ENCODE measurements at places on chromosomes 2 and 18. TPM values are rescaled to one million over a fixed set of nuclear protein-coding genes. Genes with fewer than 3 reads are reported as not detected.

GRCh38 chr2:80530442-80531064, 226.0 kb upstream of the LRRTM1 start:
- DNase-seq = no peak

The KCNF1 gene
- 1.6 TPM for total RNA-seq

DNA sequence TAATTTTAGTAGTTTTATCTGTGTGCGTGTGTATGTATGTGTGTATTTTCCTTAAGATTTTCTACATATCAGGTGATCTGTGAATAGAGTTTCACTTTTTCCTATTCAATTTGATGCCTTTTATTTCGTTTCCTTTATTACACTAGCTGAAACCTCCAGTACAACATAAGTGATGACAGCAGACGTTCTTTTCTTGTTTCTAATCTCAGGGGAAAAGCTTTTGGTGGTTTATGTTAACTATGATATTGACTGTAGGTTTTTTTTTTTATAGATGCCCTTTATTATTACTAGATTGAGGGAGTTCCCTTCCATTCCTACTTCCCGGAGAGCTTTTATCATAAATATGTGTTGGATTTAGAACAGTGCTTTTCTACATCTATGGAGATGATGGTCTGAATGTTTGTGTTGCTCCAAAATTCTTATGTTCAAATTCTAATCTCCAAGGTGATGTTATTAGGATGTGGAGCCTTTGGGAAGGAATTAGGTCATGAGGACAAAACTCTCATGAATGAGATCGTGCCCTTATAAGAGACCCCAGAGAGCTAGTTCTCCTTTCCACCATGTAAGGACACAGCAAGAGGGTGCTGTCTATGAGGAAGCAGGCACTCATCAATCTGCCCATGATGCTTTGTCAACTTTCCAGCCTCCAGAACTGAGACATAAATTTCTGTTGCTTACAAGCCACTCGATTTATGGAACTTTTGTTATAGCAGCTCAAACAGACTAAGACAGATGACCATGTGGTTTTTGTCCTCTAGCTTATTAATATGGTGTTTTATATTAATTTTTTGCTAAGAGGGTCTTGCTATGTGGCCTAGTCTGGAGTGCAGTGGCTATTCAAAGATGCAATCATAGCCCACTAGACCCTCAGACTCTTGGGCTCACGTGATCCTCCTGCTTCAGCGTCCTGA, 5.9 kb upstream of the RHBDD1 start:
- DNase-seq = no peak

- no peak for DNase-seq
Measured at GRCh38 chr2:179995741-179996515, 11.2 kb downstream of the CWC22 start.

GRCh38 chr2:190342611-190343010, 778 bp upstream of the INPP1 start:
- DNase-seq = no peak

The TOGARAM2 gene
- total RNA-seq = 0.73 TPM

DNA sequence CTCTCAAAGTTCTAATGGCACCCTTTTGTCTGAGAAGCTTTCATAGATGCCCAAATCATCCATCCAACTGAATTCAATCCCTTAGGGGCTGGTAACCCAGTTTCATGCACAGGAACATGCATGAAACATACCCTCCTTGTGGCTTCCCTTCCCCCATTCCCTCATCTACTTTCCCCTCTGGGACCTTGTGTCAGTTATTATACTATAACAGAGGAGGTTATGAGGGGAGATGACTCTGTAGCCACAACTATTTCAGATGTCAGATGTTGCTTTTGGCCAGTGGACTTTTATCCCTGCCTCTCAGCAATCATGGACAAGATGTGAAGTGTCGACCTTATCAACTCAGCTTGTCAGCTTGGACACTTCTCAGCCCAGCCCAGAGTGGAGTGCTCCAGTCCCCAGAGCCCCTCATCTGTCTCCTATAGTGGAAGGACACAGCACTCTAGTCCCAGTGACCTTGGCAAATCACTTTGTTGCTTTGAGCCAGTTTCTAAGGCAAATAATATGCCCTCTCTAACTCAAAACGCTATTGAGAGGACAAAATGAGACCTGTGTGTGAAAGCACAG, 8.4 kb downstream of the DHRS9 start:
- DNase-seq = no peak

DNA sequence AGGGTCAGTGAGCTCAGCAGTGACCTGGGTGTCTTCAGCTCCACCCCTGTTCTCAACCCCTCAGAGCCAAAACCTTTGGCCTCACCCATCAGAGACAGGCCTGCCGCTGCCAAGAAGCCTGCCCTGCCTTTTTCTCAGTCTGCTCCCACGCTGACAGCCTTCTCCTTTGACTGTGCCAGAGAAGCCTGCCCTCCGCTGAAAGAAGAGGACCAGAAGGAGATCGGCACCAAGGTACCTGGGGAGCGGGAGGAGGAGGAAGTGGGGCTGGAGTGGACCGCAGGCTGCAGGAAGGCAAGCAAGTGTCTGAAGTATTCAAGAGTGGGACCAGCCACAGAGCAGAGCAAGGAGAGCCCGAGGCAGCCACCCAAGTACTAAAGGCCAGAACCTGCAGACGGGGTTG, 33.2 kb downstream of the TOGARAM2 start:
- DNase-seq = no peak

- no peak for DNase-seq
Measured at GRCh38 chr2:171512683-171513195, 9.5 kb upstream of the CYBRD1 start.

DNA sequence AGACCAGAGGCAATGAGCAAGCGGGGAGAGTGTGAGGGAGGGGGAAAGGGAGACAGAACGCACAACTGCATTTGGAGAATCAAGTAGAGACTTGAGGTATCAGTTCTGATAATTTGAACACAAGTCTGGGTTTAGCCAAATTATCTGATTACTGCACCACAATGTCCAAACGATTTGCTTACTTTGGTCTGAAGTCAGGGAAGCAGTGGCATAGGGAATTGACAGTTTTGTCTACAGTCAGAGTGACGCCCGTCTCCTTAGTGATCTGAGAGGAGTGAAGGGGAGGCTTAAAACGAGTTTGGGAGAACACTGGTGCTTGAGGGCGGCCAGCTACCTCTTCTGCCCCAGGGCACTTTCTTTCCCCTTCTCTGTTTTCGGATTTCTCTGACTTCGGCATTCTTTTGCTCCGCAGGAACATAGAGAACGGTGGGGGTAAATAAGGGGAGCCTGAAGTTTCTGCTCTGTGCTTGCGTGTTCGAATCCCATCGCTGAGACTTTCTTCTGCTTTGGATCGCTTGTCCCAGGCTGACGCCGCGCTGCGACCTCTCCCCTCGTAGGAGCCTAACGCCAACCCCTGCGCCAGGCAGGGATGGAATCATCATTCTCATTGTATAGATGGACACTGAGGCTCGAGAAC, 2.9 kb upstream of the DLX2 start:
- no peak for DNase-seq

The SPEG gene
- total RNA-seq = 76.1 TPM

The CTNNA2 gene
- 4.3 TPM for total RNA-seq

DNA sequence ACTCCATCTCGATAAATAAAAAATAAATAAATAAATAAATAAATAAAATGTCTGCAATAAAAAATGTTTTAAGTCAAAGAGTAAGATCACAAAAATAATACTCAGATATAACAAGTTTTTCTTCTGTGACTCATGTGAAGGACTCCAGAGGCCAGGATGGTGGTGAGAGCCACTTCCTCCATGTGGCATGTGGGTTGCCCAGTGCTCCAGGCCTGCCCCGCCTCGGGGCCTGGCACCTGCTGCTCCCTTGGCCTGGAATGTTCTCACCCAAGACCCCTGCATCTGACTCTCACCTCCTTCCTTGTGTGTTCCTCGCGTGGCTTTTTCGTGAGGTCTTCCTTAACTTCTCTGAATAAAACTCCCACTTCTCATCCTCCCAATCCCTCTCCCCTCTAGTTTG, 77.4 kb upstream of the LDLRAD4 start:
- DNase-seq = no peak

The GAREM1 gene
- total RNA-seq = 9.0 TPM

DNA sequence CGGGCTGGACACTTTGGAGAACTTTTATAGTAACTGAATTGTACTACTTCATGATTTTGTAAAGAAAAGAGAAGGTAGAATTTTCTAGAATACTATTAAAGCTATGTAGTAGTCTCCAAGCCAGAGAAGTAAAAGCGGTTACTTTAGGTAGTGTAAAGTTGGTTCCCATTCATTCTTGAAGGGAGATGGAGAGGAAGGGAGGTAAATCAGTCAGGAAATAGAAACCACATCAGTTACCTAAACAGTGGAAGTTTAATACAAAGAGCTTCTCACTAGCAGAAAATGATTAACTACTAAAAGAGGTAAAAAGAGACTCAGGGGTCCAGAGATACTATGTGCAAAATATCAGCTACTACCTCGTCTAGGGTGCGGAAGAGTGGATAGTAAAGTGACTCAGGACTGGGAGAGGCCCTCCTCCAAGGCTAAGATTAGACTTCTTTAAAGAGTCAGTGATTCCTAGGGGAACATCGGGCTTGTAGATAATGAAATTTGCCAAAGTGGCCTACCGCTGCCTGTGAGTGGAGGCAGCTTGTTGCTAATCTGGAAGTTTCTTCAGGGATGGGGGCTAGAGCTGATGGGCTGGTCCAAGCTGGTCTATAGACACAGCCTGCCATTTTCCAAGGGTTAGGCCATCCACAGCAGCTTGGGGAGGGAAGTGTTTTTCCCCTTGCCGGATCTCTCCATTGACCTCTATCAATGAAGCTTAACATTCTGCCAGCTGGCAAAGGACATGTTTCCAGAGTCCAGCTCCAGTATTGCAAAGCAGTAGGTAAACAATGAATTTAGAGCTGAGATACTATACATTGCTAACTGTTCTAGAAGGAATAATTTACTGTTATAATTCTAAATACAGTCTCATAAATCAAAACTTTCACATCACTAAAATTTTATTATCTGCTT, 246.4 kb upstream of the BOD1L2 start:
- DNase-seq = no peak

DNA sequence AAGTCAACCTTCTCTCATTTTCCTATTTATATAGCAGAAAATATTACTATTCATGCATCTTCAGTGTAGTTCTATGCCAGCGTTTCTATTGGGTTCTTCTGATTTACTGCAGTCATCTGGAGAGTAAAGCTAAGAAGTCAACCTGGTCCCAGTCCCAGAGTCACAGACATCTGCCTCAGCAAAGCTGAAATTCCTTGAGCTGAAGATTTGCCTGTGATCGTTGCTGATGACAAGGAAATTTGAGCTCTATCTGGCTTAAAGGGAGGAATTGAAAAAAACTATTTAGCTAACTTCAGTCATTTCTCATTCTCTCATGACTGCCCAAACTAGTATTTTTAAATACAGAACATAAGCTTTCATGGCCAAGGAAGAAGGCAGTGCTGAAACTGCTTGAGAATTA, 45.7 kb downstream of the RND3 start:
- no peak for DNase-seq

The NRP2 gene
- 76.7 TPM for total RNA-seq

DNA sequence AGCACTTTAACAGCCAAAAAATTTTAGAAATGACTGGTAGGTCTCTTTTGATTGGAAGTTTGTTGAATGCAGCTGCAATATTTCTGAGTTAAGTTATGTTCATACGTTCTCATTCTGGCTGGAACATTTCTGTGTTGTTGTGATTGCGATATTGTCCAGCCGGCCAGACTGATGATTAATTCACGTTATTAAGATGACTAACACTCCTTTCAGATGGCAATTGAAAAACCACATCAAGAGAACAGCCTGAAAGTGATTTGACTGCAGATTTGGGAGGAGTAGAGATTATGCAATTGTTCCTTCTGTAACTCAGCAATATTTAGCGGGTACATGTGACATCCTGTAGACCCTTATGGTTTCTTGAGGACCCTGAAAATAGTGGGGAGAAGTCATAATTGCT, 133.7 kb downstream of the FBXO15 start:
- peak; percentile 87 for DNase-seq

DNA sequence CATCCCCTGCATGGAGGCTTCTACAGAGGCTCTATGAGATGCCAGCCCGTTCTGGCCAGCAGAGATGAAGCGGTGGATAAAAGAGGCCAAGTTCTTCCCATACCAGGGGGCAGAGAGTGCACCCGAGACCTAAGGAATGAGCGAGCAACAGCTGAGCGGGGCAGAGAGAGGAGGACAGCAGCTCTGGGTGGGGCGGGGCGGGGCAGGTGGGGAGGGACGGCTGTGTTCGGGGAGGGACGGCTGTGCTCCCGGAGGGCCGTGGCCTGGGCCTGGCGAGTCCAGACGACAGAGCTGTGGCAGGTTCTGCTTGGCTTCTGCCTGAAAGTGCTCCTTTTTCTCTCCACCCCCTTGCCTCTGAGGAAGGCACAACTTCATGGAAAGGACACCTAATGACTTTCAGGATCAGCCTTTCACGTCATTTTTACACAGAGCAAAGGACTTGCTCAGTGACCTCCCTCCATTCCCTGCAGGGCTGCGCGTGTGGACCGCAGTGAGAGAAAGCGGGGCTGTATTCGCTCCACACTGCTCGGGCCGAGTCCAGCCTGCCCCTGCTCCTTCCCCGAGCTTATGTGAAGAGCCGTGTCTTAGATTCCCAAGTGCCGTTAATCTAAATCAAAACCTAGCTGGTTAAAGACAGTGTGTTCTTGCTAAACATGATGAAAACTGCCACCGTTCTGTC, 232.9 kb downstream of the HDAC4 start:
- DNase-seq = no peak

The LONRF2 gene
- 0.62 TPM for total RNA-seq

DNA sequence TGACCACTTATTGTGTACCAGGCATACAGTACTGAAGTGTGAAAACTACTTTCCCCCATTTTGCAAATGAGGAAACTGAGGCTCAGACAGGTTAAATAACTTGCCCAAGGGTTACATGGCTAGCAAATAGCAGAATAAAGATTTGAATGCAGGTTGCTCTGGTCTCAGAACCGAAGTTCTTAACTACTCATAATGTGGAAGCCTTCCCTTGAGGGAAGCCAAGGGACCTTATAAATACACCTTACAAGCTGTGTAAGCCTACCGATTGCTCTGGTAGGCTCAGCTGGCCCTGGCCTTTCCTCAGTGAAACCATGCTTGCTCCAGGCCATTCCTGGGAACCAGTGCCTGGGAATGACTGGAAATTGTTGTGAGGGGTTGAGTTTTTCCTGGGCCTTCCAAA, 114.6 kb upstream of the CDCA7 start:
- DNase-seq = no peak

GRCh38 chr2:10741139-10741538, 19.7 kb downstream of the ATP6V1C2 start:
- DNase-seq = no peak
